ENCODE measurements at places on chromosomes 16 and 17.
A peak's percentile ranks its signal among the peaks of the same experiment; 100 is the strongest.

GRCh38 chr16:65333283-65333682, 211.4 kb upstream of the CDH11 start:
- DNase-seq = no peak

DNA sequence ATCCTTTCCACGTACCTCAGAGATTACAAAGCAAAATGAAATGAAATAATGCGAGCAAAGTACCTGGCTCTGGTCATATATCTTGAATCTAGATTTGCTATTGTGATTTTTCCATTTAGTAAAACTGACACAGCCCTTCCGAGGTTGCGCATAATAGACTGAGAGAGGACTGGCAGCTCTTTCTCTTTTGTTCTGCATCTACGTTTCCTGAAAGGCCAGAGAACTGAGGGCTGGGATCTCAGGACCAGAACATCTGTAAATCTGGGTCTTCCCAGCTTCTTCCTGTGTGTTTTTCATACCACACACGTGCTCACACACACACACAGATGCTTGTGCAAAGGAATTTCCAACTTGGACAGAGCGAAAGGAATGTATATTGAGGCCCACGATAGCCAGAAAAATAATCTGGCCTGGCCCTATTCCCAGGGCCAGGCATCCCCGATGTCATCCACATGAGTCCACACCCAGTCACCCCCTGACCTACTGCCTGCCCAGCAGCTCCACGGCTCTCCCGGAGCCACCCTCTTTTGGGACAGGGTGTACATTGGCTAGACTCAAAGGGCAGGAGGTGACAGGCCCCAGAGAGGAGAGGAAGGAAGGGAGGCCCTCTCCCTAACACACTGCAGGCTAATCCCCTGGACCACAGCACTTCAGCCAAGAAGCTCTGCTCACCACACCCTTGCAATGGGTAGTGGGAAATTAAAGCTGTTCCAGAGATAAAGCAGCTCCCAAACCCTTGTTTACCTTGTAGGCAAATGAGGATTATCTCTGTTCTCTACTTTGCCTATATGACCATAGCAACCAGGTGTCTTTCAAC, 41.8 kb downstream of the NOL11 start:
- DNase-seq = no peak

- peak; percentile 75 for DNase-seq
Measured at GRCh38 chr17:27471321-27472269, 15.3 kb downstream of the KSR1 start.

DNA sequence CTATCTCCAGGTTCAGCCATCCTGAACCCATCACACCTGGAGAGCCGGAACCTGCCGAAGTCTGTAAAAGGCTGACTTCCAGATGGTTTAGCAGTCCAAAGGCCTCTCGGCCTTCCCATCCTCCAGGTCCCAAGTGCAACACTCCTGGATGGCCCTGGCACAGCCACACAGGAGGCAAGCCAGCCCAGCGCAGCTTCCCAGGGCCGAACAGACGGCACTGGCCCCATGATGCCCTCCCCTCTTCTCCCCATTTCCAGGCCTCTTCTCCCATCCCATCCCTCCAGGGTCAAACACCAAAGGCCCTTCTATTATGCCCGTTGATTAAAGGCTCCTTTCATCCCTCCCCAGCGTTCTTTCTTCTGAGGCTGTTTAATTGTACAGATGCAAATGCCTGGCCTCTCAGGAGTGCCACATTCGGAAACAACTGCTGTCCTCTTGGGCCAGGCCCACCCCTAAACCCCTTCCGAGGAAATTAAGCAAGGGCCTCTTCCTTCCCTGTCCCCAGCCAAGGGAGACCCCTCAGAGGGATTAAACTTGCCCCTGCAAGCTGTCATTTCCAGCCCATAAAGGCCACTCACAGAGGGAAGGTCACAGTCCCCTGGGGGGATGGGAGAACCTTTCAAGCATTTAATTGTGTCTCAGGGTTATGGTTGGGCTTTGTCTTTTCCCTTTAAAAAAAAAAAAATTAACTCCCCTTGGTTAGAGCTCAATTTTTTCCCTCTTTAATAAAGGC, 30.8 kb downstream of the AXIN2 start:
- DNase-seq = peak; percentile 83

- no peak for DNase-seq
Measured at GRCh38 chr16:67923414-67924116, 8.1 kb downstream of the CTRL start.

GRCh38 chr17:4172356-4172755, 29.4 kb downstream of the CYB5D2 start:
- no peak for DNase-seq

DNA sequence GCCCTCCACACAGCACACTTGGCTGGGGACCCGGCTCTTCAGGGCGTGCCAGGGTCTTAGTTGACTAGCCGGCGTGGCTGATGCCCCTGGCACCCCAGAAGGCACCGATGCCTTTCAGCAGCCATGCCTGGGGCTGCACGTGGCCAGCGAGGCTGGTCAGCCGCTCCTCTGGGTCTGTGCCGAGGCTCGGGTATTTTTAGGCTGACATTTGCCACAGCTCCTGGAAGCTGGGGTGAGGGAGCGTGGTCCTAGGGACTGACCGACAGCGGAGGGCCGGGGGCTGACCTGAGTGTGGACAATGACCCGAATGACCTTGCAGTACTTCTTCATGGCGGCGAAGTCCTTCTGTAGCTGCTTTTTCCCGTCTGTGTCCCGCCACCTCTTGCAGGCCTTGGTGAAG, 3.9 kb downstream of the RPL3L start:
- DNase-seq = peak; percentile 49

DNA sequence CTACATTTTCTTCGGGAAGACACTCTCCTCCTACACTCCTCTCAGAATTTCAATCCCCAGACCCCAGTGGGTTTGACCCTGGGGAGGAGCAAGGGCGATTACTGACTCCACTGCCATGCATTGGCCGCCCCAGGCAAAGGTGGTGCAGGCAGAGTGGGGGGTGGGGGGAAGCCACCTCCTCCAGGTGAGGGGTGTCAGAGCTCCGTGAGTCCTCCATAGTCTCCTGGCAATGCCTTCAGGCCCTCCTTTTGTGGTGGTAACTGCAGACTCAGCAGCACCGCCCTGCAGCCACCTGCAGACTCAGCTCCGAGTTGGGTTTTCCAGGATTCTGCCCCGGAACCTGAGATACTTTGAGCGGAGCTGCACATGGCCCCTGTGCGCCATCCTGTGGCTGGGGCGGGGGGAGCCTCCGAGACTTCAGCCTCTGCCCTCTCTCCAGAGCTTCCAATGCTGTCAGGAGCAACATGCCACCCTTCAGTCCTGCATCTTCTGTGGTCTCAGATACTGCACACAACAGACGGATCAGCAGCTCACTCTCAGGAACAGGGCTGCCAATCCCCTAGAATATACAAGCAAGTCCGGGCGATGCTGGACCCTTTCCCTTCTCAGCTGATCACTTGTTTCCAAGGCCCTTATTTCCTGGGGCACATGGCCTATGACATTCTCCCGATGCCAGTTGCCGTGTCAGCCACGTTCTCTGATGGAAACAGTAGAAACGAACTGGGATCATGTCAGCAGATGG, 2.4 kb upstream of the SLC47A2 start:
- DNase-seq = no peak

GRCh38 chr16:68790130-68790761, 53.1 kb upstream of the TANGO6 start:
- peak; percentile 82 for DNase-seq

GRCh38 chr16:30893744-30894539, at the start of gene BCL7C:
BCL7C (minus strand) TSS chr16:30894077; CDS start chr16:30893944, 133 bp downstream.
- DNase-seq = peak; percentile 96

GRCh38 chr17:83192161-83192788, 112.9 kb downstream of the METRNL start:
- DNase-seq = no peak

GRCh38 chr16:51968749-51969148, 578.2 kb downstream of the TOX3 start:
- DNase-seq = no peak

- DNase-seq = no peak
Measured at GRCh38 chr16:13038591-13038990, 137.2 kb downstream of the SHISA9 start.

GRCh38 chr16:76343769-76344168, 66.6 kb downstream of the CNTNAP4 start:
- DNase-seq = no peak

GRCh38 chr17:63774969-63775265, 947 bp downstream of the DDX42 start:
- no peak for DNase-seq

GRCh38 chr16:17939122-17939536, 397.4 kb downstream of the NPIPA8 start:
- no peak for DNase-seq

DNA sequence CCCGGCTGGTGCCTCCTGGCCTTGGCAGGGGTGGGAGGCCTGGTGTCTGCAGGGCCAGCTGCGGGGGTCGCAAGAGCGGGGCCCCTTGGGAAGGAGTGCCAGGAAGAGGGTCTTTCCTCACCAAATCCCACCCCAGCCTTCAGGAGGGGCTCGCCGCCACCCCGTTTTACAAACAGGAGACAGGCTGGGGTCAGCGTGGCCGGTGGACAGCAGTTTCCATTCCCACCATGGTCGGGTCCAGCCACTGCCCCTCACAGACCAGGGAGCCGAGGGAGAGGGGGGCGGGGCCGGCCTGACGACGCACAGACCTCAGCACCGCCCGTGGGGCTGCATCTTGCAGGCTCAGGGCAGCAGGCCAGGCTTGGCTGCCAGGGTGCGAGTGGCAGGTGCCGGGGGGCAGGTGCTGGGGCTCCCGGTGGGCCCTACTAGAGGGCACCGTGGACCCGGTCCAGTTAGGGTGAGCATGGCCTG, 7.6 kb downstream of the CBFA2T3 start:
- DNase-seq = no peak

- no peak for DNase-seq
Measured at GRCh38 chr16:73265124-73265837, 217.4 kb upstream of the ZFHX3 start.

DNA sequence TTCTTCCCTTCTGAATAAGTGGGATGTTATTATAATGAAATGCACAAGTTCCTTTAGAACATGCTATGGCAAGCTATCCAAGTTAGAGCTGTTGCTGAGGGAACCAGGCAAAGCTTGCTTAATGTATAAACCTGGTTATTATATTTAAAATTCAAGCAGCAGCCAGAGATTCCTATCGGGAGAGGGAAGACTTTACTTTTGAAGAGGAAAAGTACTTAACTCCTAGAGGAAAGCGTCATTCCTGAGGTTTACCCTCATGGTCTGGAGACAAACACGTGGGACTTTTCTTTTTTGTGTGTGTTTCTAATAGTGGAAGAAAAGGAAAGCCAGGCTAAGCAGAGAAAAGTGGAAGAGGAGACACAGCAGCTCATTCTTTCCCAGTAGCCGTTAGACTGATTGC, 39.9 kb upstream of the MYH10 start:
- no peak for DNase-seq

DNA sequence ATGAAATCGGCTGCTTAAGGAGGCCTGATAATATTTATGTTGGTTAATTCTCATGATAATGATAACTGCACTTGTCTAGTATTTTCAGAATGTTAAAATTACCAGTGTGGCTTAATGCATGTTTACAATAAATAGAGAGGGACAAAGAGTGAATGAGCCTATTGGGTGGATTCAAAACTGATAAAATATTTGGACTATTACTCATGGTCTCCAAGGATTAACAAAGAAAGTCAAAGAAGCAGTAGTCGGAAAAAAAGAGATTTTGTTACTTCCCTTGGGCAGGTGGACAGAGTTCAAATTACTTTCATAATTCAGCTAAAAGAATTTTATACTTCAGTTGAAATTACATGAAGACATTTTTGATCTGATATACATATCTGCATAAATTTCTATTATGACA, 258.2 kb upstream of the PMFBP1 start:
- DNase-seq = no peak

GRCh38 chr16:74107795-74108610, 188.6 kb upstream of the PSMD7 start:
- peak; percentile 71 for DNase-seq

GRCh38 chr17:50432125-50432762, 6.2 kb downstream of the ACSF2 start:
- DNase-seq = no peak

DNA sequence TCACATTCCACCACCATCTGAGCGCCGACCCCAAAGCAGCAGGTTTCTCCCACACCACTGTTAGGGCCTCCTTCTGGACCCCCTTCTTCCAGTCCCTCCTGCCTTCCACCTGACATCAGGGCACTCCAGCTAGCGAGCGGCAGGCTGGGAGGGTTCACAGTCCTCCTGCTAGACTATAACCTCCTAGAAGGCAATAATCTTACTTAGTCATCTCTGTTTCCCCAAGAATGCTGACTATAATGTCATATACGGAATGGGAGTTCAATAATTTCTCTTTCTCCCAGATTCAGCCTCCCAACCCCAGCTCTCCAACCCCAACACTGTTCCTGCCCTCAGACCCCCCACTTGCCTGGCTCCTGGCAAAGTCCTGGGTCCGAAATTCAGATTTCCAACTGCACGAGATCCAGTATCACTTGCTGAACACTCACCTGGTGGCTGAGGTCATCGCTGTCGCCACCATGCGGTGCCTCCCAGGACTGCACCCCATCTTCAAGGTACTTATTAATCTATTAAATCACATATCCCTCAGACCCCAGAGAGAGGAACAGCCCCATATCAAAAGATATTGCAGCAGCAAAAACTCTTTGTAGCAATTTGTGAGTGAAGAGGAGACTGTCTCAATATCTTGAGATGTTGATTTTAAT, 5.6 kb downstream of the ALOX12 start:
- no peak for DNase-seq

DNA sequence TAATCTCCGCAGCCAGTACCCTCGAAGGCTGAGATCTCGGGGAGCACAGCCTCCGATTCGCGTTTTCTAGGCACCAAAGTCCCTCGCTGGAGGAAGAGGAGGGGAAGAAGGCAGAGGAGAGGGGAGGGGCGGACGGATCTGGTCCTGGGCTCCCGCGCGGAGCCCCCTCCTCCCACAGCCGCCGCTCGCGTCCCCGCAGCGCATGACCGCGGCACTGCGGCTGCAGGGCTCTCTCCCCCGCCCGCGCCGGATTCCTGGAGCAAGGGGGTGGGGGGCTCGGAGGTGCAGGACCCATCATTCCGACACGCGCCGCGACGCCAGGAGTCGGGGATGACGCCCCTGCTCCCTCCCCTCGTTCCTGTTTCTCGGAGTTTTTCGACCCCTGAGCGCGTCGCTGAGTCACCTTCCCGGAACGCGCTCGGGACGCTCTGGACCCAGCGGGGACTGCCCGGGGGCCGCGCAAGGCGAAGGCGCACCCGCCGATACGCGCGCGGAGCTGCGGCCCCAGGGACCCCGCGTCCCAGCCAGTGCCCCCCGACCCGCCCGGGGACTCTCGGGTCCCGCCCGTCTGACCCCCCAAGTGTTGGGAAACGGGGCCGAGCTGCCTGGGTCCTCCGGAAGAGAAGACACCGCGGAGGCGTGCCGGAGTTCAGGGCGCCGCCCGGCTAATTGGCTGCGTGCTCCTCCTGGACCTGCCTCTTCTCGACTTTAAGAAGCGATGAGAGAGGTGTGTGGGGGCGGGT, 1.4 kb upstream of the SPHK1 start:
- DNase-seq = peak; percentile 97

GRCh38 chr17:7361906-7362305, 7.0 kb downstream of the TMEM95 start:
- no peak for DNase-seq

DNA sequence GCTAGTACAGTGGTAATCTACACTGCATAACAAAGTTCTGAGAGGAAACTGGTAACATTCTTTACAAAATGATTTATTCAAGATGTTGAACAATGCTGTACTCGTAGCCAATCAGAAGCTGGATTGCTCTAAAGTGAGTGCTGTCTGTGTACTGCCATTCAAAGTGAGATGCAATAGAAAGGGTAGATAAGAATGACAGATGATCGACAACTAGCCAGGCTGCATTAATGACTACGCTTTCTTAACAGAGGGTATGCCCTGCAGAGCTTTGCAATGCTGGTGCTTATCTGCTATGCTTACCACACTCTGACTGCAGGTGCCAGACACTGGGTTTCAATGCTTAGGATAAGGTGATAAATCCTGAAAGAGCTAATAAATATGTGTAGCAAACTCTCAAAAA, 46.1 kb upstream of the SLC25A19 start:
- no peak for DNase-seq

Measured in islet precursor cell (in vitro differentiated cells).